Myocyte (in vitro differentiated cells): ENCODE measurements at places on chromosomes 5 and 9. TPM values are rescaled to one million over a fixed set of nuclear protein-coding genes. Genes with fewer than 3 reads are reported as not detected.

EGR1 gene
- 6.2 and 8.1 TPM in 2 replicates for total RNA-seq

PSMB7 gene
- total RNA-seq = 263 and 275 TPM in 2 replicates

PLAC8L1 gene
- total RNA-seq = 0.88 TPM in 1 of 2 replicates, not detected in the other

SLC36A2 gene
- total RNA-seq = not detected in 2 replicates

SLC34A3 gene
- 0.56 and 0.62 TPM in 2 replicates for total RNA-seq

PKD2L2 gene
- total RNA-seq = not detected in 2 replicates

PDZD2 gene
- not detected in 2 replicates for total RNA-seq

FAM151B gene
- 5.6 and 12.0 TPM in 2 replicates for total RNA-seq

RIGI gene
- total RNA-seq = 17.3 and 18.0 TPM in 2 replicates

OGN gene
- not detected in 2 replicates for total RNA-seq

LYSMD3 gene
- total RNA-seq = 14.3 and 15.8 TPM in 2 replicates

MYORG gene
- total RNA-seq = 2.6 and 7.6 TPM in 2 replicates

CCDC69 gene
- total RNA-seq = 3.2 and 3.4 TPM in 2 replicates

PCDHAC2 gene
- total RNA-seq = 0.05 and 0.10 TPM in 2 replicates

BRINP1 gene
- total RNA-seq = 0.47 and 1.4 TPM in 2 replicates

TAF1L gene
- 0.03 and 0.05 TPM in 2 replicates for total RNA-seq

ABCA2 gene
- 21.1 and 26.3 TPM in 2 replicates for total RNA-seq

PTGR1 gene
- 56.4 and 72.9 TPM in 2 replicates for total RNA-seq

MPDZ gene
- total RNA-seq = 31.2 and 33.1 TPM in 2 replicates

MARVELD2 gene
- not detected in 2 replicates for total RNA-seq

SLC6A19 gene
- total RNA-seq = 0.31 TPM in 1 of 2 replicates, not detected in the other

PRKAA1 gene
- 50.2 and 70.8 TPM in 2 replicates for total RNA-seq

TAS2R1 gene
- total RNA-seq = not detected in 2 replicates

LHX3 gene
- not detected in 2 replicates for total RNA-seq

ECSCR gene
- total RNA-seq = not detected in 2 replicates

PCDHA4 gene
- 1.2 and 1.4 TPM in 2 replicates for total RNA-seq

NMUR2 gene
- total RNA-seq = not detected in 2 replicates

SNCAIP gene
- 0.21 TPM in 1 of 2 replicates, not detected in the other for total RNA-seq

PRSS3 gene
- total RNA-seq = not detected in 2 replicates

ADAMTS13 gene
- 1.2 and 2.5 TPM in 2 replicates for total RNA-seq

PCDHGB4 gene
- total RNA-seq = 1.1 and 2.2 TPM in 2 replicates

NPR3 gene
- 1.0 and 1.1 TPM in 2 replicates for total RNA-seq

UGT3A1 gene
- total RNA-seq = not detected in 2 replicates

TMEM215 gene
- not detected in 2 replicates for total RNA-seq

LECT2 gene
- not detected in 2 replicates for total RNA-seq

NR4A3 gene
- 0.05 and 0.26 TPM in 2 replicates for total RNA-seq

GABRP gene
- total RNA-seq = not detected in 2 replicates

BRD9 gene
- total RNA-seq = 29.2 and 30.9 TPM in 2 replicates

SPATA31A3 gene
- not detected in 2 replicates for total RNA-seq

LURAP1L gene
- total RNA-seq = 9.3 and 9.4 TPM in 2 replicates

PCDHGA7 gene
- total RNA-seq = 1.1 and 2.3 TPM in 2 replicates

SYK gene
- not detected in 2 replicates for total RNA-seq

IFNA21 gene
- not detected in 2 replicates for total RNA-seq

FOXD4L3 gene
- total RNA-seq = not detected in 2 replicates

AGXT2 gene
- total RNA-seq = not detected in 2 replicates

TPPP gene
- 0.10 and 0.24 TPM in 2 replicates for total RNA-seq

PHF24 gene
- not detected in 2 replicates for total RNA-seq

TGFBI gene
- 758 and 1,068 TPM in 2 replicates for total RNA-seq

ENTREP1 gene
- total RNA-seq = 3.4 and 3.7 TPM in 2 replicates

ANKRD31 gene
- total RNA-seq = 0.03 TPM in 1 of 2 replicates, not detected in the other
